ENCODE measurements at places on chromosomes 2 and 18.

DNA sequence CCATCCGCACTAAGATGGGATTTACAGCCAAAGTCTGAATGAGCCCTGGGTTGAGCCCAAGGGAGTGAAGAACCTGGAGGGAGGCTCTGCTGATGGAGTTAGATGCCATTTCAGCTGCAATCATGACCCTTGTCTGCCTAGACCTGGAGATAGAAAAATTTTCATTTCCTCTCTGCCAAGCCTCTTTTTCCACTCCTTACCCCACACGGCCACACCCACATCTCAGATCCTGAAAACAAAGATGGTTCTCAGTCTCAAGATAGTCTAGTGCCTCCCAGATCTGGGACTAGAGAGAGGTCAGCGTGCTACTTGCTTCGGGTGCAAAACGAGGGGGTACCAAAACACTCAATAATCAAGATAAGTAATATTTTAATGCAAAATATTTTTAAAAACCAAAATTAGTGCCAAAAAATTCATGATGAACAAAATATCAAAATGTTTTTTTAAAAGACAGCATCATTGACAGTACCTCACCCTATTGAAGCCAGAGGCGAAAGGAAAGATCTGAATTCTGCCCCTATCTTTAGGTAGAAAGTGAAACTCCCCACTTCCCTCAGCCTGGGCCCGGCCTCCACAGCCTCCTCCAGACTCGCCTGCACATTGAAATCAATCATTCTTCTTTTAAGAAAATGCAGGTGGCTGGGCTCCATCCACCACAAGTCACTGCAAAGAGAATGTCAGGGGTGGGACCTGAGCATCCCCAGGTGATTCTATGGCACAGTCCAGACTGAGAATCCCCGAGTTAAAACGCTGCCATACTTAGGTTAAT lies 57.8 kb upstream of the GPR45 start:
- no peak for DNase-seq

- DNase-seq, result no peak
Observed at GRCh38 chr2:45745231-45745630, 93.8 kb downstream of the PRKCE start.

GRCh38 chr2:151872463-151872862 lies 44.2 kb upstream of the ARL5A start:
- DNase-seq, result no peak

DNA sequence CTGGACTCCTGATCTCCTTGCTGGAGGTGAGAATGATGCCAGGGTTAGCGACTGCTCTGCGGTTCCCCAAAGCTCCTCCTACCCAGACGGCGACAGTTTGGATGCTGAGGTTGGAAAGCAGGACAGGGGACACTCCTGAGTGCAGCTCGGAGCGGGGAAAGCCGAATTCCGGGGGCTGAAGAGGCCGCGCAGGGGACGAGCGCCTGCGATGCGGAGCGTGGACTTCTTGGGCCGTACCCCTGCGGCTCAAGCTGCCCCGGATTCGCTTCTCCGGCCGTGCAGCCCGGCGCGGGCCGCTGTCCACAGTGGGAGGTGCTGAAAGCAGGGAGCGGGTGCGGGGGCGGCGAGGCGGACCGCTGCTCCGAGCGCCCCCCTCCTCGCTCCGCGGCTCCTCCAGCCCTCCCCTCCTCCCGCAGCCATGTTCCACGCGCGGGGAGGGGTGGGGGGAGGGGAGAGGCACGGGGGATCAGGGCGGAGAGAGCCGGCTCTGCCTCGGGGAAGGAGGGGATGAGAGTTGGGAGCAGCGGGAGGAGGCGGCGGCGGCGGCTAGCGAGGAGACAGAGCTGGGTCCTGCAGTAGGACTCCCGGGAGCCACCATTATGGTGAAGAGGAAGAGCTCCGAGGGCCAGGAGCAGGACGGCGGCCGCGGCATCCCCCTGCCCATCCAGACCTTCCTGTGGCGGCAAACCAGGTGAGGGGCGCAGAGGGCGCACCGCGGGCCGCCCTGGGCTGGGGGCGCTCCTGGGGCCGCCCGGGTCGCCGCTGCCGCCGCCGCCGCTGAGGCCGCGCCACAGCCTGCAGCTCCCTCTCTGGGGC lies at the start of gene UNC80:
Gene UNC80, plus strand, starts transcription at position 359 of the 816 bp plus-strand sequence. Its CDS starts 241 bp downstream, at position 600.
- DNase-seq, result peak; percentile 88

DNA sequence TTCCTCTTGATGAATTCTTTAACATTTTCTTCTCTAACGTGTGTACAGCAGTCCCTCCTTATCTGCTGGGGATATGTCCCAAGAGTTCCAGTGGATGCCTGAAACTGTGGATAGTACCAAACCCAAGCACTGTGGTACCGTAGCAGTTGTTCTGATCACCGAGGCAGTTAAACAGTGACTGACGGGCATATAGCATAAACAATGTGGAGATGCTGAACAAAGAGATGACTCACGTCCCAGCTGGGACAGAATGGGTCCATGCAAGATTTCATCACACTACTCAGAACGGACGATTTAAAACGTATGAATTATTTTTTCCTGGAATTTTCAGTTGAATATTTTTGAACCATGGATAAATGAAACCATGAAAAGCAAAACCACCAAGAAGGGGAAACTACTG lies 54.5 kb upstream of the SPAG16 start:
- peak; percentile 55 for DNase-seq

GRCh38 chr2:74293191-74293991 lies 49.8 kb downstream of the SLC4A5 start:
- no peak for DNase-seq

DNA sequence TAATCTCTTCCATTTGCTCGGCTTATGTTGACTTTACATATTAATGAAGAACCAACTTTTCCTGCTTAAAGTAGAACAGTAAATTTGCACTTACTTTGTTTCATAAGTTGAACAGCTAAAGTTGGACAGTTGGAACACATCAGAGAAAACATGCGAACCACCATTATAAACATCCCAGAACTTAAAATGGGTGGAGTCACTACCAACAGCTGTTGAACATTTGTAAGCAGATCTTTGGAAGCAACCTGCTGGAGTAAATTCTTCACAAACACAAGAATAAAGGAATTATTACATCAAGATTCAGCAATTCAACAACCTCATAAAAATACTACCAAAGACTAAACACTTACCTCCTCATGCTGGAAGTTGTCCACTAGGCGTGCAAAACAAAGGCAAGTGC lies 96.4 kb upstream of the DNER start:
- DNase-seq, result no peak

DNA sequence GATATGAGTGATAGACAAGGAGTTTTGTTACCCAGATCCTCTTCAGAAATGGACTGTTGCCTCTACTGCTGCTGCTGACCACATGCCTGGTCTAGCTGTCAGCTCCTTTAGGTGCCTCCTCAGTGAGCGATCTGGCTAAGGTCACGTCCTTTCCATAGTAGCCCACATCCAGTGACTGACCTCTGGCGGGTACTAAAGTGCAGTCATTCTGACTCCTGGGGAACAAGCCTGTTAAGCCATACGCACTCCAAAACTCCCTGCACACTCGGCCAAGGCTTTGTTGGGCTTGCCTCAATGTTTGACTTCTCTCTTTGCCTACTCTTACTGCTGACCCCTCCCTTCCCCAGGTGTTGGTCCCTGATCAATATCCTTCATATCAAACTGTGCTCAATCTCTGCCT lies 685.2 kb downstream of the IRS1 start:
- peak; percentile 9 for DNase-seq

GRCh38 chr2:57937456-57937855 lies 109.2 kb upstream of the VRK2 start:
- no peak for DNase-seq

DNA sequence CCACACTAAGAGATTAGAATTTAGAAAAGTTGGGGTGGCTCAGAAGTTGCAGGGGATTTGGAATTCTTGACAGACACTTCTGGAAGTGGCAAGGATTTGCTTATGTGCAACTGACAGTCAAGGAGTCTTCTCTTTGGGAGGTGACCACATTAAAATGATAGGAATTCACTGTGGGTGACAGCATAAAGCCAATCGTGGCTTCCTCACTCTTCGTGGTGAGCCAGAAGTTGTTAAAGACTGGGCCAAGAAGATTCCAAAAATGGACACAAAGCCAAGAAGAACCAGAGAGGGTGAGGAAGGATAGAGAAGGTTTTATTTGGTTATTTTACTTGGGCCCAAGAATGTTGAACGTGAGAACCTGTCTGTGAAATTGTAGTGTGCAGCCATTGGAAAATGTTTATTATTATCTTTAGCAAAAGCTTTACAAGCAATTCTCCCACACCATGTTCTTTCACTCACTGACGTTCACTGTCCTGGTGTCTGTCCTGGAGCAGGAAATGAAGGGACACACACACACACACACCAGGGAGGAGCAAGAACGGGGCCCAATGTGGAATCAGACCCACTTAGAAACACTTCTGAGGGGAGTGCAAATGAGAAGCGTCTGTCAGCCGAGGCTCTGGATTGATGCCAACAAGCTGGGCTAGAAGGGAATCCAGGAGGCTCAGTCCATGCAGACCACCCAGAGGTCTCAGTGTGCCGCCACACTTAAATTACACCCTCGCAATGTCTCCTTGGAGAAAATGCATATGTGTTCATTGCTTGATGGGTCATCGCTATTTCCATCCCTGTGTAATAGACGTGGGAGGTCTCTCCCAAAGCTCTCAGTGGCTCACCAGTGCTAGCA lies 37.2 kb downstream of the STEAP3 start:
- DNase-seq, result no peak

DNA sequence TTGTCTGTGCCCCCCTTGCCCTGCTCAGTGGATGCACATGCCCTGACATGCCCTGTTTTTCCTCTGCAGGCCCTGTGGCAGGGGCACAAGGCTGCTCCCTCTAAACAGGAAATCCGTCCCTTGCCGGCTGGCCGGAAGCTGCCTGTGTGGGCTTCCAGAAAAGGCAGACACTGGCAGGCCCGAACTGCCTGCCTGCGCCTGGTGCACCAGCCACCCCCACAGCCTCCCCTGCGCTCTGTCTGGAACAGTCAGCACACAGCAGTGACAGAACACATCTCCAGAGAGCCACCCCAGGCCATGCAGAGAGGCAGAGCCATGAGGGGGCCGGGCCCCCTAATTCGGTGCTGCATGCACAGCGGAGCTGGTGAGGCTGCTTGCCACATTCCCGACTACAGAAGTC lies 33.5 kb downstream of the LOXHD1 start:
- peak; percentile 12 for DNase-seq

- DNase-seq, result no peak
Observed at GRCh38 chr2:13651684-13652131, 935.0 kb downstream of the TRIB2 start.

DNA sequence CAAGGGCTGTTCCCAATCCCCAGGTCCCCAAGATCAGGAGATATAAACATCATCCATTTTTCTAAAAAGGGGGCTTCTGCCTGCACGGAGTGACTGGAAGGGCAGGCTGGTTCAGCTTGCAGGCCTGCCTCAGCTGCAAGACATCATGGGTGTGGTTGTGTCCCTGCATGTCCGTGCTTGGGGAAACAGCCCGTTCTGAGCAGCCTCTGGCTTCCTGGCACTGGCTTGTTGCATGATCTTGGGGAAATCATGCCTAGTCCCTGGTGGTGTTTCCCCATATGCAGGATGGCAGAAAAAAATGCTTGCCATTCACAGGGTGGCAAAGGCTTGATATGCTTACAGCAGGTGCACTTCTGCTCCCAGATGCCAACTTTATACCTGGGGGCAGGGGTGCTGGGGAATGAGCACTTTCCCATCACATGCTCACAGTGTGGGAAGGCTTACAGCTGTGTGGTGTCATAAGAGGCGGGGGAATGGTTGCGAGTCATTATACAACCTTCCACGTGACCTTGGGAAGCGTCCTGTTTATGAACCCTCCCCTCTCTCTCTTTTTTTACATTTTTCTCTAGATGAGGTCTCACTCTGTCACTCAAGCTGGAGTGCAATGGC lies 7.2 kb downstream of the PCARE start:
- DNase-seq, result no peak

- no peak for DNase-seq
Observed at GRCh38 chr18:5239447-5239846, 42.4 kb upstream of the AKAIN1 start.

DNA sequence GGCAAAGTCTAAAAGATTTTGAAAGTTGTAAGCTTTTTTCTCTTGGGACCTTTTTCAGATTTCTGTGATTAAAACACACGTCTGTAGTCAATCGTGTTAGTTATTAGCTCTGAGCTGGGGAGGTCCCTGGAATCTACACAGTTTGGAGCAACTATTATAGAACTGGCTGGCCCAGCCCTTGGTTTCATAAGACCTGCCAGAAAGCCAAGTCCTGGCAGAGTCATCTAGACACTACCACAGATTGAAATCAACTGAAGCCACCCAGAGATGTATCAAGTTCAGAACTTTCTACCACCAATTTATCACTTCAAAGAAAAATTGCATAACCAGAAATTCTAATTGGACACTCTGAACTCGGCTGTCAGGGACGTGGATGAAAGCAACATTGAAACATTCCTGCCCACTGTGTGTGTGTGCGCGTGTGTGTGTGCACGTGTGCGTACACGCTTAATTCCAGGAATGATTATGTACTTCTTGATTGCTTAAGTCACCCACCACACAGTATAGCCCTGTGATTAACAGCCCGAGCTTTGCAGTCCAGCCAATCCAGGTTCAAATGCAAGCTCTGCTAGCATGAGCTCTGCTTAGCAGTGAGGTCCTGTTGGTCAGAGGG lies 126.3 kb downstream of the TPGS2 start:
- DNase-seq, result no peak

- DNase-seq, result no peak
Observed at GRCh38 chr2:104164721-104165252, 689.1 kb upstream of the POU3F3 start.

GRCh38 chr2:54114936-54115283 lies 505 bp upstream of the ACYP2 start:
- no peak for DNase-seq

GRCh38 chr2:147945660-147946059 lies 74.9 kb downstream of the ORC4 start:
- DNase-seq, result no peak

DNA sequence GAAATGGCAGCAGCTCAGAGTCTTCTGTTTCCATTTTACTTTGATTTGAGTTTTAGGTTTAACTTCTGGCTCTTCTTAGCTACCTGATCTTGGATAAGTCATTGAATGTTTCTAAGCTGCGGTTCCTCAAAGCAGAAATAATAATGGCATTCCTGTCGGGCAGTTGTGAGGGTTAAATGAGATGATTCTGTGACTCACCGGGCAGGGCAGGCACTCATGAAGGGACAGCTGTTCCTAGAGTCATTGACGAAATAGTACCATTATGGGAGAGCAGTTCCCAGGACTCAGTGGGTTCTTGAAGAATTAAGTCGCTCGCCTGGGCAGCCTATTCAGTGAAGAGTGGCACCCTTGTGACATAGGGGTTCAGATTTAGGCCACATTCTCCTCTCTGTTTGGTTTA lies 10.3 kb downstream of the TRIB2 start:
- DNase-seq, result no peak

DNA sequence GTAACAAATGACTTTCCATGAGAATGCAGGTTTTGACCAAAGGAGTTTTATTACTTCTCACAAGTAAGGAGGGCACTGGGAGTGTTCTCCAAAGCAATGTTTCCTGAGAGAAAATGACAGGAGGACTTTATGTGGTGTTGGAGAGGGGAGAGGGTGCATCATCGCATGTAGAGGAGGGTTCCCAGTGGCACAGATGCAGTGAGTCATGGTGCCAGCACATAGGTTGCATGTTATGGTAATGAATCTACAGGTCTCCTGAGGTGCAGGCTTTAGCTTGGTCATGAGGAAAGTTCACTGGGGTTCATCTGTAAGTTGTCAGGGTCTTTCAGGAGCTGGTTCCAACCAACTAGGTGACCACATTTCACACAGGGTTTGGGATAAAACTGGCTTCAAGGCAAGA lies 30.4 kb downstream of the NAT8 start:
- DNase-seq, result no peak

Data from urothelium cell line (cell line).